ENCODE measurements at places on chromosomes 4 and X. TPM values are rescaled to one million over a fixed set of nuclear protein-coding genes. Genes with fewer than 3 reads are reported as not detected.
A peak's percentile ranks its signal among the peaks of the same experiment; 100 is the strongest.

GRCh38 chr4:793093-793861 is 32.7 kb downstream of the CPLX1 start:
- no peak overlapping the region for H3K4me3 ChIP-seq
- no peaks in the 10 kb centered on the region for H3K36me3 ChIP-seq
- no peak for DNase-seq

- no peaks in the 10 kb centered on the region for H3K36me3 ChIP-seq
- peak overlapping the region; percentile 54 for H3K4me3 ChIP-seq
- peak overlapping the region; percentile 6 for H3K27ac ChIP-seq
- peaks cover 1% of the 10 kb centered on the region for H3K4me1 ChIP-seq
- DNase-seq, result peak; percentile 48
These were observed 3.2 kb downstream of the EFNB1 start for GRCh38 chrX:68832101-68832416.

The S100P gene
- total RNA-seq, result not detected

The CCDC149 gene
- 8.0 TPM for total RNA-seq

The RRH gene
- total RNA-seq, result 0.32 TPM

DNA sequence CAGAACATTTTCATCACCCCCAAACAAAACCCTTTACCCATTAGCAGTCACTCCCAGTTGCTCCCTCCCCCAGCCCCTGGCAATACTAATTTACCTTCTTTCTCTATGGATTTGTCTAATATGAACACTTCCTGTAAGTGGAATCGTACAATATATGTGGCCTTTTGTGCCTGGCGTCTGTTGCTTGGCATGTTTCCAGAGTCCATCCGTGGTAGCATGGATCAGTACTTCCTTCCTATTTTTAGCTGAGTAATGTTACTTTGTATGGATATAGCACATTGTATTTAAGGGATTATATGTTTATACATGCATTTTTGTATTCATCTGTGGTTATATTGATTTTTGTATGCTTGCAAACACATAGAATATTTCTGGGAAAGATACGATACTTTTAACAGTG is 48.2 kb downstream of the PPEF1 start:
- no peak overlapping the region for H3K4me3 ChIP-seq
- DNase-seq, result no peak
- no peak overlapping the region for H3K27ac ChIP-seq
- H3K27me3 ChIP-seq, result no peaks in the 10 kb centered on the region
- H3K36me3 ChIP-seq, result no peaks in the 10 kb centered on the region

GRCh38 chr4:110268790-110269189 is 70.4 kb upstream of the ELOVL6 start:
- H3K36me3 ChIP-seq, result no peaks in the 10 kb centered on the region
- no peak overlapping the region for H3K27ac ChIP-seq
- no peak for DNase-seq
- H3K4me1 ChIP-seq, result no peaks in the 10 kb centered on the region

The TMEM144 gene
- total RNA-seq, result 5.6 TPM

Data from ovary (tissue), 10 donors.